ENCODE measurements at places on chromosomes 1 and 21.
A peak's percentile ranks its signal among the peaks of the same experiment; 100 is the strongest.

DNA sequence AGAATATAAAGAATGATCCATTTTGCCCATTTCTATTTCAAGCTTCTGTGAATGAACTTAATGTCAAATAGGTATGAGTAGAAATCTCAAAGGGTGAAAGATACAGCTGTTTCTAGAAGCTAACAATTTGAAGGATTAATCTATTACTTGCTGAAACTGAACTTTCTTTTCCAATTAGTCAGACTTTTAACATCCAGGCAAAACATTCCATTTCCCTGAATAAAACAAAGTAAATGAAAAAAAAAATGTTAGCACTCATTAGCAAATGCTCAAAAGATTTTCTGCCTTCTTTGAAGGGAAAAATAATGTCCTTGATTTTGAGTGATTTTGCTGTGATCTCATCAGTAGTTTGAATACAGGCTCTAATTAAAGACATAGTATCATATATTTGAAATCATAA, 447.6 kb upstream of the PRMT6 start:
- no peak for DNase-seq

- DNase-seq: no peak
Measured at GRCh38 chr21:36608897-36609225, 90.1 kb upstream of the SIM2 start.

GRCh38 chr21:34282223-34282622, 81.6 kb upstream of the KCNE2 start:
- no peak for DNase-seq

DNA sequence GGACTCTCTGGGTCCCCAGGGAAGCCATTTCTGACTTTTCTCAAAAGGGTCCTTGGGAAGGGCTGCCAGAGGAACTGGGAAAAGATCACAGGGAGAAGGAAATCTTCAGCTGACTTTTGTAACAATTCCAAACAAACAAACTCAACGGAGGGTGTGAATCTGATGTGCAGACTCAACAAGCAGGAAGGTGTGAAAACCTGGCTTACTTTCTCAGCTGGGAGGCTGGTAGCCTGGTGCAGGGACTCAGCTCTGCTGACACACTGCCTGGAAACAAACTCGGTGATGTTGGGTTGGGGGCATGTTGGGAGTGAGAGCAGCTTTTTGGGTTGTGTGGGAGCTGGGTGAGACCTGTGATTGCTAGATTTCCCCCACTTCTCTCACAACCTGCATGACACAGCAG, 10.2 kb upstream of the HSD3B2 start:
- no peak for DNase-seq

GRCh38 chr1:15212954-15213291, 34.1 kb upstream of the FHAD1 start:
- no peak for DNase-seq

GRCh38 chr1:207806531-207807325, 54.9 kb downstream of the CD46 start:
- no peak for DNase-seq

DNA sequence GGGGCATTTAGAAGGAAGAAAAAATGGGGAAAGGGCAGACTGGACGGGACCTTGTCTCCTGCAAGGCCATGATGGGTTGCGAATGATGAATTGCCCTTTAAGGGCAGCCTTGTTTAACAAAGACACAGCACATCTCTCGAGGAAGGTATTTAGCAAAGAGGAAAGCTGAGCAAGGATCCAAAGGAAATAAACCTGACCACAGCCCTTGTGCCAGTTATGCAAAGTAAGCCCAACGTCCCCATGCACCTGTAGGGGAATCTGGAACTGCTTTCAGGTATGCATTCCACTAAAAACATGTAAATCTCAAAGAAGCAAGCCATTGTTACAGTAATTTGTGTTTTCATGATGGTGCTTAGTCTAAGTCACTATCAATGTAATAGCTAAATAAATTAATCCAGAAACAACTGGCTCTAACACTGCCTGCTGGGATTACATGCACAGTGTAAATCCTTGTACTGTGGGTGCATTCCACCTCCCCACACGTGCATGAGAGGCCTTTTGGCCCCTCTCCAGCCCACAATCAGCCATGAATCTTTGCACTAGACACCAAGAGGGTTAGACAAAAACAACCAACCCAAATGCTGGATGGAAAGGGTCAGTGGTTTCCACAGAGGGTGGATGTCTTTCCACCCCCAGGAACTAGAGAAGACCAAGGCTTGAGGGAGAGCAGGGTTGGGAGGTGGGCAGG, 228.8 kb upstream of the KAZN start:
- no peak for DNase-seq

GRCh38 chr1:236083650-236084385, 18.9 kb upstream of the NID1 start:
- DNase-seq: no peak

DNA sequence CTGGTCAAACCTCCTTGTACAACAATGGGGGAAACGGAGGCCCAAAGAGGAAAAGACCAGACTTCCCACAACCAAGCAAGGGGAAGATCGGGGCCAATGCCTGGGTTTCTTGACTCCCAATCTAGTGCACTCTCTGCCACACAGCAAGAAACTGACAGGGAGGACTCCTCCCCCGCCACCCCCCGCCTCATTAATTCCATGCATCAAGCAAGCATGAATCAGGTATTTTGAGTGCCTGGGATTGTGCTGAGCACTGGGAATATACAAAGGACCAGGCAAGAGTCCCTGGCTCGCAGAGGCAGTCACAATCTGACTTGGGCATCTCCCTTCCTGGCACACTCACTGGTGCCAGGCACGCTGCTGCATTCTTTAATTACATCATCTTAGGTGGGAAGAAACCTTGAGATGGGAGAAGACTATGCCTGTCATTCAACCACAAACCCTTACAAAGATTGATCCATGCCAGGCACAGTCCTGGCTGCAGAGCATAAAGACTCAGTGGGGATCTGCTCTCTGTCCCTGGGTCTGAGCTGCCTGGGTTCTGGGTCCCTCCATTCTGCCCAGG, 4.4 kb upstream of the KCNC4 start:
- DNase-seq: no peak

GRCh38 chr1:117585086-117585485, 20.8 kb upstream of the TENT5C start:
- DNase-seq: no peak

- no peak for DNase-seq
Measured at GRCh38 chr1:77401384-77401783, 119.6 kb downstream of the AK5 start.

DNA sequence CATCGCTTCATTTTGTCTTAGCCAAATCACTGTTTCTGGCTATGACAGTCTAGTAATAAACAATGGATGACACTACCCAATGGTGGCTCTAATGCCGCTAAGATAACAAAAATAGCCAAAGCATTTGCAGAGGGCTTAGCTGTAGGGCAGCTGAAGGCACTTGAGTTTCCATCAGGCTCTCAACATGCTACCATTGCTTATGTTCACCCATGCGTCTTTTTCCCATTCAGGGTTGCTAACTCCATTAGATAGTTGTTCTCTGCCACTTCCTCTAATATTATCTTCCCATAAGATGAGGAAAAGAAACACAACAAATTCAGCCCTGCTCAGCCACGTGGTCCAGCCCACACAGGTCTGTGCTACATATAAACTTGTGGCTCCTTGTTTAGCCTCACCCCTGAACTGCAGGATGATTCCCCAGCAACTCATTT, 159.6 kb downstream of the TOMM20 start:
- no peak for DNase-seq

- no peak for DNase-seq
Measured at GRCh38 chr1:184890539-184890973, 83.8 kb downstream of the NIBAN1 start.

DNA sequence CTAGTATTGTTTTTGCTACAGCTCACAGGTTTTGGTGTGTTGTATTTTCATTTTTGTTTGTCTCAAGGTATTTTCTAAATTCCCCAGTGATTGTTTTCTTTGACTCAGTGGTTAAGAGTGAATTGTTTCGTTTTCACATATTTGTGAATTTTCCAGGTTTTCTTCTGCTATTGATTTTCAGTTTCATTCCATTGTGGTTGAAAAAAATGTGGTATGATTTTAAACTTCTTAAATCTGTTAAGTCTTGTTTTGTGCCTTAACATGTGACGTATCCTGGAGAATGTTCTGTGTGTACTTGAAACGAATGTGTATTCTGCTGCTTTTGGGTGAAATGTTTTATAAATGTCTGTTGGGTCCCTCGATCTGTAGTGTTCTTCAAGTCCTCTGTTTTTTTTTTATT, 117.9 kb downstream of the KIF26B start:
- no peak for DNase-seq

GRCh38 chr1:11929849-11930248, 3.6 kb upstream of the KIAA2013 start:
- no peak for DNase-seq

DNA sequence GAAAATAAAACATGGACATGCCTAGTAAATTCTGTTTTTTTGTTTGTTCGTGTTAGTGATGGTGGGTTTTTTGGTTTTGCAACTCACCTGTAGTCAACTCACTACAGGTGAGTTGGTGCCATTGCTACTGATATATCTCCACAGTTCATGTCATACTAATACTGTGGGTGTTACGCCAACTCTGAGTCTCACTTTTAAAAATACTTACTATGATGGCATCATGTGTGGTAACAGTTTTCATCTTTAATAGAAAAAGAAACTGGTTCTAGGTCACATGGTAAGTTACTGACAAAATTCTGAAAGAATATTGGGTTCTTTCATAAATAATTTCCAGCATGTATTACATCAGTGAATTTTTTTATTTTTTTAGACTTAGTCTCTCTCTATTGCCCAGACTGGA, 38.0 kb downstream of the TSNAX start:
- no peak for DNase-seq

DNA sequence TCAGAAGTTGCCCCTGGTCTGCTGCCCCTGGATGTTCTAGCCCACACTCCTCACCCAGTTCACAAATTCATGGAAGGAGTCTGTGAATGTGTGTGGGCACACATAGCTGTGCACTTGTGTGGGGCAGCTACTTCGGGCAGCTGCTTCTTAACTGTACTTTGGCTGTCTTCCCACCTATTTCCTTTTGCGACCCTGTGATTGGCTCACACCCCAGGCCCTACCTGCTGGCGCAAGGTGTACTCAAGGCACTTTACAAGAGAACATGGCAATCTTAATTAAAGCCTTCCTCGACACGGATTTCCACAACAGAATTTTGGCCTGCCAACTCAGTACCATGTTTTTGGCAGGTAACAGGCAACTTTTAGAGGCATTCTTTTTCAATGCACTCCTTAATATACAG, 86.5 kb upstream of the CTTNBP2NL start:
- no peak for DNase-seq

- DNase-seq: no peak
Measured at GRCh38 chr1:161827786-161828185, 61.7 kb downstream of the ATF6 start.

- DNase-seq: peak; percentile 87
Measured at GRCh38 chr1:55472784-55473183, 257.6 kb upstream of the USP24 start.

DNA sequence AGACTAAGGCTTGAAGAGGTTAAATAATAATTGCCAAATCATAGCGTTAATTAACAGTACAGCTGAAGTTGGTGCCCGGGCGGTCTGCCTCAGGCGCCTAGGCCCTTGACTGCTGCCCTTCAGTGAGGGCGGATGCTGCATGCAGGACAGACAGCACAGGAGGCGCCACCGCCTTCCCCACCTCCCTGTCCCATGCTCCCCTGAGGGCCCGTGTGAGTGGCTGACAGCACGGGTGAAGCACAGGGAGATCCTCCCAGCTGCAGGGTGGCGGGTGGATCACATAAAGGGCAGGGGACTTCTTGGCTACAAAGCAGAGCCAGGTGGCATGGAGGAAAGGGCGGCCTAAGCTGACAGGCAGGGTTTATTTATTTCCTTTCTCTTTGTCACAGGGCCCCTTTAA, 49.1 kb downstream of the DDX20 start:
- no peak for DNase-seq

GRCh38 chr1:155910621-155911121, 478 bp downstream of the RIT1 start:
- peak; percentile 29 for DNase-seq

DNA sequence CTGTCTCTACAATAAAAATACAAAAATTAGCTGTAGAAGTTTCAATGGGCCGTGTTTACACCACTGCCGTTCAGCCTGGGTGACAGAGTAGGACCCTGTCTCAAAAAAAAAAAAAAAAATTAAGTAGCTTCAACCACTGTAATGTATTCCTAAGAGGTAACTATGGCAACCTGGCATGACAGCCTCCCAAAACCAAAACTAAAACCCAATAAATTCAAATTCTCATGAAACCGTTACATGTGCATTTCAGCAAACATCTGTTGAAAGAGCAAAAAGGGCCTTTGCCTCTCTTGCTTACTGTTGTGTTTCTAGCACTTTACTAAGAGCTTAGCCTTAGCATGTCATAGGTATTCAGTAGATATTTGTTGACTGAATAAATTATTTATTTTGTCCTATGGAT, 33.5 kb downstream of the ODR4 start:
- no peak for DNase-seq

- DNase-seq: no peak
Measured at GRCh38 chr1:1371746-1372711, 3.0 kb downstream of the AURKAIP1 start.

DNA sequence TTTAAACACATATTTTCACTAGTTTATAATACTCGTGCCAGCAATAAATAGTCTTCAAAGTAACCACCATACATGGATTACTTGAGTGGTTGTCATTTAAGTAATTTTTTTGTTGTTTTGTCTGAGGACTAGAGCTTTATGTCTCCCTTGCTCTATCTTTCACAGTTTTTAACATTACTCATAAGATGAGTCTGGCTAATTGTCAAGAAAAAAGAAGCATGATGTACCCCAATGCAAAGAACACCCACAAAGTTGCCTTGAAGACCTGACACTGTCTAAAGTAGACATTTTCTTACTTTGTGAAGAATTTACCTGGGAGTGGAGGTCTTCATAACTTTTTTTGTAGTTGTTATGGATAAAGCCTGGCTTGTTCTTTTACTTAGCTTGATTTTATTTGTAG, 210.4 kb upstream of the BRINP3 start:
- no peak for DNase-seq

DNA sequence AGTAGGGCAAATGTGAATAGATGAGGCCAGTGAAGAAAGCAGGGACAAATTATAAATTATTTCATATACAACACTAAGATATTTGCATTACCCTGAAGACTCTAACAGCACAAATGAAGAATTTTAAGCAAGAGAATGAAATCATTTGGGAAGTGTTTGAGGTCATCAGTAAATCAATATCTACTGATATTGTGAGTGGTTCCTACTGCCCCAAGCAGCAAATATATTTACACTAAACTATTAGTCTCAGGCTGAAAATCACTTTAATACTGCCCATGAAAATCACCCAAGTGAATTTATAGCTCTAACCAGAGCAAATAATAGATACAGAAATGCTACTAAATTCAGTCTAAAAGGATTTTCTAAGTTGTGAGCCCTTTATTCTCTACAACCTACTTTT, 163.6 kb downstream of the KCNT2 start:
- no peak for DNase-seq

- DNase-seq: no peak
Measured at GRCh38 chr1:43565600-43566360, 35.1 kb downstream of the PTPRF start.

DNA sequence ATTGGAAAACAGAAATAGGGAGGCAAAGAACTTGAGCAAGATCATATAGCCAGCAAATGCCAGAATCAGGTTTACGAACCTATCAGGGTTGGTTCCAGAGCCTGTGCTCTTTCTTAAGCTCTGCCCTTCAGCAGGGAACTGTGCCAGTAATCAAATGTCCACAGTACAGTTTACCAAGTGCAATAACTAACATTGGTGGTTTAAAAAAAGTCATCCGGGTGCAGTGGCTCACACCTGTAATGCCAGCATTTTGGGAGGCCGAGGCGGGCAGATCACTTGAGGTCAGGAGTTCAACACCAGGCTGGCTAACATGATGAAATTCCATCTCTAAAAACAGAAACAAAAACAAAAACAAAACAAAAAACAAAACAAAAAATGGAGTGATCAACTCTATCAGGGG, 182.7 kb downstream of the LMX1A start:
- no peak for DNase-seq

GRCh38 chr1:24906760-24907490, 23.2 kb downstream of the RUNX3 start:
- DNase-seq: no peak

Measured in NCI-H446 (cell line).